ENCODE measurements at places on chromosomes 3 and 15.

- no peak for DNase-seq
Measured at GRCh38 chr15:98003518-98003917, 43.0 kb downstream of the ARRDC4 start.

DNA sequence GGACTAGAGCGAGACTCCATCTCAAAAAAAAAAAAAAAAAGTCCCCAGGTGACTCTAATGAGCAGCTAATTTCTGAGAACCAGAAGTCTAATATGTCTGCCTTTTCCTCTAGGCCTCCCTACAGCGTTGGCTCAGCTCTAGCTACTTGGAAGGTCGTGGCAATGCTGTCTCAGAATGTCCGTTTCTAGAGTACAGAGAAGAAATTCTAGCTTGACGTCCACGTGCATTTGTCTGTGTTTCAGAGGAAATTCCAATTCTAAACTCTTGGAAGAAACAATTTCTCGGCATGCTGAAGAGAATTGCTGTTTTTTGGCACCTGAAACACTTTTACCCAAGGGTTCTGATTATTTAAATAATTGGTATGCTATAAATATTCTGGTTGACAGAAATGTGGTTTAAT is 78.8 kb downstream of the SOX2 start:
- no peak for DNase-seq

DNA sequence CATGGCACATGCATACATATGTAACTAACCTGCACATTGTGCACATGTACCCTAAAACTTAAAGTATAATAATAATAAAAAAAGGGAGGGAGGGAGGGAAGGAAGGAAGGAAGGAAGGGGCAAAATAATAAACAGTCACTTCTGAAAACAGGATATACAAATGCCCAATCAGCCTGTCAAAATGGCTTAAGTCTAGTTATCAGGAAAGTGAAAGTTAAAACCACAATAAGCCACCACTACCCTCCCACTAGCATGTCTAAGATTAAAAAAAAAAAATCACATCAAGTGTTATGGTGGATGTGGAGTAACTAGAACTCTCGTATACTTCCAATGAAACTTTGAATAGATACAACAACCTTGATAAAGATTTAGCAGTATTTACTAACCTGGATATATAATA is 145.6 kb upstream of the GMNC start:
- DNase-seq = no peak

DNA sequence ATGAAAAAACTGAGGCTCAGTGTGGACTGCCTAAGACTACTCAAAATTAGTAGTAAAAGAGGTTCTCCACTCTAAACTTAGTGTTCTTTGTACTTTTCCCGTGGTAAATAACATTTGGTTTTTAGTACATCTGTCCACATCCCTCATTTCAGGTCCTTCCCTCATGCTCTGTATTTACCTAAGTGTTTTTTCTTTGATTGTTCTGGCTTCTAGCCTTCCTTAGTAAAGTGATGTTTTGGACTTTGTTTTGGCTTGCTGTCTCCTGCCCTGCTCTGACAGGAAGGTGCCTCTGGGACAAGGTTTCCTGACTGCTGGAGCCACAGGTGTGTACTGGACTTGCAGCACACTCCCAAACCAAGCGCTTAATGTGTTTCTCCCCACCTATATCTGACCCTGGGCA is 29.9 kb upstream of the ALDH1A2 start:
- DNase-seq = no peak

DNA sequence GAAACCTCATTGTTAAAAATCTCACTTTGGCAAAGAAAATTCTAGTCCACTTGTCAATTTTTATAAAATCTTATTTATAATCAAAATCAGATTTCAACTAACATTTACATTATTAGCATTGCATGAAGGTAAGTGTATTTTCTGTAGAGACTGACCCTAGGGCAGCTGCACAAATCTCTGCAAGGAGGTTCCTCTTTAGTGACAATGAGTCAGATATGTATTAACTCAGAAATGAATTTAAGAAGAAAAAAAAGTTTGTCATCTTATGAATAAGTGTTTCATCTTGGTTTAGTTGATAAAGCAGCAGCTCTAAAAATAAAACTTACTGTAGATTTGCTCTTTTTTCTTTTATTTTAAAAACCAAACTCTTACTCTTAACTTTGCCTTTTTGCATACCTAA is 9.0 kb upstream of the GNB4 start:
- no peak for DNase-seq

DNA sequence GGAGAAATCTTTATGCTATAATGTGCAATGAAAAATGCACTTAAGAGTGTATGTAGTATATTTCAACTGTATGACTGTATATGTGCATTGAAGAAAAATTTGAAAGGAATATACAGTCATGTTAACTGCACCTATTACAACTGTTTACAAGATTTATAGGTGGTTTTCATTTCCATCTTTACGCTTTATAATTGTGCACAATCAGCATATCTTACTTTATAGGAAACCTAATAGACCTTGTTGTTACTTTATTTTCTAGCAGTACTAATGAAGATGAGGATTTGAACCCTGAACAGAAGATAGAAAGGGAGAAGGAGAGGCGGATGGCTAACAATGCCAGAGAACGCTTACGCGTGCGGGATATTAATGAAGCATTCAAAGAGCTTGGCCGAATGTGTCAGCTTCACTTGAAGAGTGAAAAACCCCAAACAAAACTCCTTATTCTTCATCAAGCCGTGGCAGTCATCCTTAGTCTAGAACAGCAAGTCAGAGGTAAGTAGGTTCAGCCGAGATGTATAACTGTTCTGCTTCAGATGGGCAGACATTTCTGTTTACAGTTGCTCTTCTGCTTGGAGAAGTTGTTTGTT is 103.4 kb upstream of the CGNL1 start:
- no peak for DNase-seq

GRCh38 chr15:66586155-66586976 is 20.6 kb upstream of the LCTL start:
- no peak for DNase-seq

DNA sequence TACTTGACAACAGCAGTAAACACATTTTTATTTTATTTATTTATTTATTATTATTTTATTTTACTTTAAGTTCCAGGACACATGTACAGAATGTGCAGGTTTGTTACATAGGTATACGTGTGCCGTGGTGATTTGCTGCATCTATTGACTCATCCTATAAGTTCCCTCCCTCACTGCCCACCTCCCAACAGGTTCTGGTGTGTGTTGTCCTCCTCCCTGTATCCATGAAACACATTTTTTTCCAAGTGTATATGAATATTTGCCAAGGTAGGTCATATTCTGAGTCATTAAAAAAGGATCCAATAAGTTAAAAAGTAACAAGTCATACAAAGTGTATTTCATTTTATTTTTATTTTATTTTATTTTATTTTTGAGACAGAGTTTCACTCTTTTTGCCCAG is 567.3 kb upstream of the KCNMB2 start:
- DNase-seq = no peak

GRCh38 chr3:123152687-123153086 is 49.1 kb upstream of the SEC22A start:
- no peak for DNase-seq

GRCh38 chr3:33060609-33061337 is 36.2 kb downstream of the GLB1 start:
- no peak for DNase-seq

- DNase-seq = no peak
Measured at GRCh38 chr15:83204697-83205096, 2.9 kb downstream of the HDGFL3 start.

GRCh38 chr3:156216852-156217251 is 96.5 kb downstream of the KCNAB1 start:
- no peak for DNase-seq

DNA sequence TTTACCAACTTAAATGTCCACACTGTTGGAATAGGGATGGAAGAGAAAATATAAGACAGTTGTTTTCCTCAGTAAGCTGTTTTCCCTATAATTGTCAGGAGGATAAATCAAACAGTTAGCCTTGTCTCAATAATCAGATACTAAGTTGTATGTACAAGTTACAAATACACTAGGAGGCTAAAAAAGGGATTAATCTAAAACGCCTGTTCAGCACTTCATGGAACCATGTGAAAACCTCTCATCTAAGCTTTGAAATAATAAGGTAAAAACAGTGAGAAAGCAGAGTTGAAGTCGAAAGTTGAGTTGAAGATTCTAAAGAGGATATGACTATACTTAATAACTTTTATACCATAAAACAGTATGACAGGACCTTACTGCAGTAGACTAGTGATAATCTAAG is 62.0 kb downstream of the CALML4 start:
- DNase-seq = no peak

GRCh38 chr3:119570229-119570628 is 9.1 kb upstream of the ADPRH start:
- no peak for DNase-seq

DNA sequence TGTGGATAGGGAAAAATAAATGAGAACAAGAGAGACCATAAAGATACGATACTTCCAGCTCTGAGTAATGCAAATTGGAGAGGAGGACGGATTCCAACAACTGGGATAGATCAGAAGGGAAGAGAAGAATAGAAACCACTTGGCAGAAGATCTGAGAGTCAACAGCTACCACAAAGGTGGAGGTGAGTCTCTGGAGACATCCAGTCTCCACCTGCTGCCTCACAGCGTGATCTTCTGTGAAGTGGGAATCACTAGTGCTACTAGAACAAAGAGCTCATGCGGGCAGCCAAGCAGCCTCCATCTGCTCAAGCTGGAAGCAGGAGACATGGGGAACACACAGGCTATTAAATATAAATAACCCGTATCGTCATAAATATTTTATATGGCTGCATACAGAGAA is 558.5 kb upstream of the CFAP20DC start:
- DNase-seq = no peak

DNA sequence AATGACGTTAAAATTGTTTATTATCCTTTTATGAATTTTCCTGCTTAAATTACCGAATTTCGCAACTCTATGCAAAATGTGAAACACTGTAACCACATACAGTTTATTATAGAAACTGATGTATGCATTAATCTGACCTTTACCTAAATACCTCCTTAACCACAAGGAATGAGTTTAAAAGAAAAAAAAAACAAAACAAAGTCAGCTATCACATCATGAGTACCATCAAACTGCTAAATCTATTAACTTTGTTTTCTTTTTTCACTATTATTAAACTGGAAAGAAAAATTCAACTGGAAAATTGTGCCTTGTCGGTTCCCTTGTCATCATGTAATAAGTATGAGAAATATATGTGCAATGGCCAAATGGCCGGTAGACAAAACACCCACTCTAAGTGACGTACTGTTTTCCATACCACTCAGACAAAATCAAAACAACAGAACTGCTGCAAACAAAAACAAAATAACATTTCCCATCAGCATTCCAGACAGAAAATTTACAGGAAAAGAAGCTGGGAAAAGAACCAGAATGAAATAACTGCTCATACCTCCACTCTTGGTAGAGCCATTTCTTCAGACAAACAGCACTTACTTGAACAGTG is 415.3 kb downstream of the FOXP1 start:
- peak; percentile 7 for DNase-seq

- DNase-seq = peak; percentile 70
Measured at GRCh38 chr3:149771652-149772271, 19.5 kb upstream of the COMMD2 start.

DNA sequence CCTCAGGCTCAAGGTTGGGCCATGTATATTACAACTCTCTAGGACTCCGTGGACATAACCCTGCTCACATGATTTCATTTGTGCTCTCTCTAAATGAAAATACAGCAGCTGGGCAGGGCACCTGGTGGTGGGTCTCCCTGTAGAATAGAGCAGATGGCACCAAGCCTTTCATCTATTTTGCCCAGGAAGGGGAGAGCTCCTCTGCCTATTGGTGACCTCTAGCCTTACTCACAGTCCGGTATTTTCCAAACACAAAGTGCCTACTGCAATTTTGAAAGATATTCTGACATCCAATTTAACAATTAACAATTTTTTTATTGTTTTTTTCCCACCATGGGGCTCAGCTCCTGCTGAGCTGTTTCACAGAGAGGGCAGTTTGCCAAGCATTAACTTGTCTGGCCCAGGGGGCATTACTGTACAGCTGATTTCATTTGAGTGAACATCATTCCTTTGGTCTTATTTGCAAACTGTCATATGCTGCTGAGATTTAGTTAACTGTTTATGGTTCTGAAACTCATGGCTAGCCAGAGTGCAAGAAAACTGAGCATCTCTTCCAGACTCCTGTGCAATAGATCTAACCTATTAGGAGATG is 474.0 kb downstream of the EPHB1 start:
- DNase-seq = no peak

GRCh38 chr3:194640829-194641228 is 7.6 kb upstream of the TMEM44 start:
- DNase-seq = peak; percentile 19

GRCh38 chr15:80811781-80812315 is 32.7 kb downstream of the CEMIP start:
- no peak for DNase-seq

DNA sequence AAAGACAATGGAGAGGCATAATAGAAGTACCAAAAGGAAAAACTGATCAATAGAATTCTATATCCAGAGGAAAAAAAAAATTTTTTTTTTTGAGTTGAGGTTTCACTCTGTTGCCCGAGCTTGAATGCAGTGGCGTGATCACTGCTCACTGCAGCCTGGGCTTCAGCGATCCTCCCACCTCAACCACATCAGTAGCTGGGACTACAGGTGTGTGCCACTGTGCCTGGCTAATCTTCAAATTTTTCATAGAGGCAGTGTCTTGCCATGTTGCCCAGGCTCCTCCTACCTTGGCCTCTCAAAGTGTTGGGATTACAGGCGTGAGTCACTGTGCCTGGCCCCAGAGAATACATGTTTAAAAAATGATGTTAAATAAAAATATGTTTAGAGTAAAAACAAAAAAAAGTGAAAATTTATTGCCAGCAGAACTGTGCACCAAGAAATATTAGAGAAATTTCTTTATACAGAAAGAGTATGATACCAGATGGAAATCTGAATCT is 154.3 kb upstream of the ZBTB20 start:
- DNase-seq = no peak

GRCh38 chr3:30407651-30408050 is 198.8 kb upstream of the TGFBR2 start:
- no peak for DNase-seq

GRCh38 chr3:13034109-13034800 is 39.0 kb downstream of the IQSEC1 start:
- DNase-seq = no peak

GRCh38 chr15:35118960-35119359 is 33.9 kb upstream of the NANOGP8 start:
- DNase-seq = no peak

- peak; percentile 83 for DNase-seq
Measured at GRCh38 chr3:43217633-43218032, 68.7 kb upstream of the SNRK start.

GRCh38 chr3:197007953-197008352 is 21.7 kb downstream of the MELTF start:
- no peak for DNase-seq

DNA sequence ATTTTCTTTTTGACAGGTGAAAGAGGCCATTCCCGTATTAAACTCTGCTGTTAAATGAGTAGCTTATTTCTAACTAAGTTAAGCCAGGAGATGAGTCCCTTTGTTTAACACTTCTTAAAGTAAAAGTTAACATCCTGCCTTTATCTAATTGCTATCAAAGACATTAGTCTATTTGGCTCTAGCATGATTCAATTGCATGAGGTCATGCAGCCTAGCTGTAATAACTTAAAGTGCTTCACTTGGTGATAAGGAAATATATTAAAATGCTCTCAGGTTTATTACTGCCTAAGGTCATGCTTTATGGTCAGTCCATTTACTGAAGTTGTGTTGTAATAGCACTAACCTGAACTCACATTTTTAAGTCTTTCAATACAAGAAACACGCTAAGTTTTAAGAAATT is 82.3 kb upstream of the MLF1 start:
- DNase-seq = no peak

All from GM03348 (cell line).